ENCODE measurements at places on chromosomes 2 and 18.

GRCh38 chr2:95049683-95049955, 24.1 kb downstream of the MAL start:
- H3K27me3 ChIP-seq: peaks cover 1% of the 10 kb centered on the region
- H3K27ac ChIP-seq: no peak overlapping the region
- H3K36me3 ChIP-seq: no peaks in the 10 kb centered on the region
- DNase-seq: no peak
- H3K4me1 ChIP-seq: no peaks in the 10 kb centered on the region
- H3K4me3 ChIP-seq: no peak overlapping the region

DNA sequence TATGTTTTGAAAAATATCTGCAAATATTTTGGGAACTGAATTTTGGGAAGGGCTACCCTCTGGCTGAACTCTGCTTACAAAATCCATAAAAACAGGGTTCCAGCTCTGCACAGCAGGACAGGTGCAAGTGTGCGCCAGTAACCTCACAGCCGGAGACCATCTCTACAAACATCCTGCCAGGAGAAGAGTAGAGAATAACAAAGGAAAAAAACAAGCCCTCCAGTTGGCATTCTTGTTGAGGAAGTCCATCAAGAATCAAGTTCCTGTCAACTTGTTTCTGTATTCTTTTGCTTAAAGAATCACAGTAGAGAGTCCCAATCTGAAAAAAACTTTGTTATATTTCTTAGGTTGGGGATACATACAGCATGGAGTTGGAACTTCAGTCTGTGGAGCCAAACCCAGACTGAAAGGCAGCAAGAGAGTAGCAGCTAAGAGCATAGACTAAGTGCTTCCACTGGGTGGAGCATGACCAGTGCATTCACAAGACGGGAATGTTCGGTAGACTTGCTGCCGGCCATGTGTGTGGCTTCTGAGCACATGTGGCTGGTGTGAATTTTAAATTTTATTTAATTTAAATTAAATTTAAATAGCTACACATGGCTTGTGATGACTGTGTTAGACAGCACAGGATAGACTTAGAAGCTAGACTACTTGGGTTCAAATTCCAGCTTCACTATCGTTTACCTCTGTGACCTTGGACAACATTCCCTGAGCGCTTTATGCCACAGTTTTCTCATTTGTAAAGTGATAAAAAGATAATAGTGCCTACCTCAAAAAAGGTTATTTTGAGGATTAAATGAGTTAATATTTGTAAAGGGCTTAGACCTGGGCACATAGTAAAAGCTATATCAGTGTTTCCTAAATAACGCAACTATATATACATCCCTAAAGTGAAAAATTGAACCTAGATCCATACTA, 41.9 kb downstream of the SPTBN1 start:
- H3K4me1 ChIP-seq: no peaks in the 10 kb centered on the region
- no peak overlapping the region for H3K27ac ChIP-seq
- peak; percentile 38 for DNase-seq
- H3K4me3 ChIP-seq: no peak overlapping the region

GRCh38 chr18:80171054-80171872, 62.2 kb downstream of the ADNP2 start:
- no peaks in the 10 kb centered on the region for H3K4me1 ChIP-seq
- no peak overlapping the region for H3K4me3 ChIP-seq
- no peak overlapping the region for H3K27ac ChIP-seq
- no peaks in the 10 kb centered on the region for H3K27me3 ChIP-seq
- DNase-seq: no peak

DNA sequence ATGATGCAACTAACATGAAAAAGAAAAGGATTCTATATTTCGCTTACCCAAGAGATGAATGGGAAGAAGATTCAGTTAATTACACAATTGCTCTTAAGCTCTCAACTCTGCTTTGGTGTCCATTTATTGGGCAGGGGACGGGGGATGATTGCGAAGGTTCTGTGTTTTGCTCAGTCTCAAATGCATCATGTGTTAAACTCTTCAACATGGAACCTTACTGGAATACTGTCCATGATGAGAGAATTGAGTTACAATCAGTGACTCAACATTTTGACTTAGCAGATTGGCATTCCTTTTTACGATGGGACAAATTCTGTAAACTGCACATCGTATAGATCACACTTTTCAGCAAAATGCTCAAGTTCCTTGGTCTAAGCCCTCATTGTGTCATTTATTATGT, 135.6 kb downstream of the RBMS1 start:
- no peaks in the 10 kb centered on the region for H3K27me3 ChIP-seq
- H3K27ac ChIP-seq: no peak overlapping the region
- H3K4me1 ChIP-seq: no peaks in the 10 kb centered on the region
- no peak overlapping the region for H3K4me3 ChIP-seq
- no peaks in the 10 kb centered on the region for H3K36me3 ChIP-seq

- H3K27ac ChIP-seq: no peak overlapping the region
- H3K4me1 ChIP-seq: peaks cover 8% of the 10 kb centered on the region
- no peak overlapping the region for H3K4me3 ChIP-seq
- DNase-seq: no peak
- H3K36me3 ChIP-seq: no peaks in the 10 kb centered on the region
These were observed 8.9 kb downstream of the LAPTM4A start for GRCh38 chr2:20042531-20042930.

DNA sequence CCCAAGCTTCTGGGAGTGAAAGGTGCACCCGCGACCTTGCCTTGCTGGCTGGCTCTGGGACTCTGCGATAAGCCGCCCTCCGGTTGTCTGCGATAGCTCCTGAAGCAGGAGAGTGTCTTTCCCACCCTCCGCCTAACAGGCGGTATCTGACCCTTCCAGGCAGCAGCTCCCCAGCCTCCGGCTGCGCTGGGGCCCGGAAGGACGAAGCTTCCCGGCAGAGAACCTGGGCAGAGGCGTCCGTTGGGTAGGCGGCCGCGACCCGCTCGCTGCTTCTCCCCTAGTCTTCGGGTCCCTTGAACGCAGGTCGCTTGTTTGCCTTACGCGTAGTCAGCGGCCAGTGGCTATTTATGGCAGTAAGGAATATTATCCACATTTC, 446 bp upstream of the RHBDD1 start:
- H3K27me3 ChIP-seq: no peaks in the 10 kb centered on the region
- H3K4me1 ChIP-seq: peaks cover 12% of the 10 kb centered on the region
- peak overlapping the region; percentile 94 for H3K27ac ChIP-seq
- DNase-seq: peak; percentile 49
- peak overlapping the region; percentile 59 for H3K4me3 ChIP-seq

DNA sequence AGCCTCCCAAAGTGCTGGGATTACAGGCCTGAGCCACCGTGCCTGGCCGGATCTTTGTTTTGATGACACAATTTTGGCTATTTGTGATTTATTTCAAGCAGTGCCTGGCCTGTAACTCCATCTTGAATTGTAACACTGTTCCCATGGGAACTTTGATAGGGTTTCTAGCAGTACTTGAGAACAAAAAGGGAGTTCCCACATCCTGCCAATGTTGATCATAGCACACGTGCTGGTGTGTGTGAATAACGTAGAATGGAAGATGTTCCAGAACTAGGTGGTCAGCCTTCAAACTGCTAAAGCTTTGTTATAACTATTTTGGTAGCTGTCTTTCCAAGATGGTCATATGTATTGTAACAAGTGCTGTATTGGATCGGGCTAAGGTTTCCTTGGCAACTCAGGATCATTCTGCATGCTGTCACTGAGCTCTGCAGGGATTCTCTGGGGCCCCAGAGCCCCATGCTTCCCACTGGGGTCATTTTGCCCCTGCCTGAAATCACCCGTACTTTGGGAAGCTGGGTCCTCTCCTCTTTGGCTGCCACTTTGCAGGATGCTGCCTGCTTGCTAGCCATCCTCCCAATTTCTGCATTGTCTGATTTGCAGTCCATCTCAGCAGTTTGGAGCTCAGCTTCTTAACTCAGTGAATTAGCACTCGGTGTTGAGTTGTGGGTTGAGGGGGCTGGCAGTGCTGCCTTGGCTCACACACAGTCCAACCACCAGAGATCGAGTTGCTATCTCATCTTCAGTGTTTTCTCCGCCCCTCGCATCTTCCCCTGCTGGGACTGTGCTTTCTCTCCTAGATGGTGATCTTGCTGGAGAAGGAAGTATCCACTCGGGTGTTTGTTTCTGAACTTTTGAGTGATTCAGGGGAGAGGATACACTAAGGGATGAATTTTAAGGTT, 26.8 kb downstream of the SH3RF3 start:
- H3K27me3 ChIP-seq: no peaks in the 10 kb centered on the region
- no peak overlapping the region for H3K4me3 ChIP-seq
- no peak overlapping the region for H3K27ac ChIP-seq
- H3K4me1 ChIP-seq: no peaks in the 10 kb centered on the region

DNA sequence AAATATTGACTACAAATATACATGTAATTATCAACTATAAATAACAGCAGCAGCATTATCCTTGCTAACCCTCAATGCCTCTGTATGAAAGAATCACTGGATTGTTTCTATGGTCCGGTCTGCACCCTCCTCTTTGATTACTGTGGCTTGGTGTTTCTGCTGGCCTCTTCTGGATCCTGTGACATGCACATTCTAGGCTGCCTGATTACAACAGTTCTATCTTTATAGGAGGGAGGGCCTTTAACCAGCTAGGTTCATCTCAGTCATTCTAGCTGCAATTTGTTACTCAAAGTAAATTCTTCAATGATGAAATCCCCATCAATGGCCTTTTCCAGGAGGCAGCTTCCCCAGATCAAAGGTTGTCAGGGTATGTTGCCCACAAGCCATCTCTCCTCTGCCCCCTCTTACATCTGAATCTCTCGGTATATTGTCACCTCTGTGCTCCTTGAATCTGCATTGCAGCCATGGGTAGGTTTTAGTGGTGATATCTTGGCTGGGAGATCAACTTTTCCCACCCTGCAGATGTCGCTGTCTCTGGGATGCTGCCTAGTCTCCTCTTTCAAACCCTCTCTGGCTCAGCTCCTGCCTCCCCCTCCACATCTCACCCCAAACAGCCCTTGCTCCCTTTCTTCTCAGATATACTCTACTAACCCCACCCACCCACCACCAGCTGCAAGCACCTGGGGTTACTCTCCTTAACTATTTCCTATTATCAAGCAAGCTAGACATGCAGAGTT, 106.2 kb upstream of the BZW1 start:
- no peak overlapping the region for H3K4me3 ChIP-seq
- H3K4me1 ChIP-seq: no peaks in the 10 kb centered on the region
- DNase-seq: no peak
- H3K27ac ChIP-seq: no peak overlapping the region
- no peaks in the 10 kb centered on the region for H3K36me3 ChIP-seq
- no peaks in the 10 kb centered on the region for H3K27me3 ChIP-seq

DNA sequence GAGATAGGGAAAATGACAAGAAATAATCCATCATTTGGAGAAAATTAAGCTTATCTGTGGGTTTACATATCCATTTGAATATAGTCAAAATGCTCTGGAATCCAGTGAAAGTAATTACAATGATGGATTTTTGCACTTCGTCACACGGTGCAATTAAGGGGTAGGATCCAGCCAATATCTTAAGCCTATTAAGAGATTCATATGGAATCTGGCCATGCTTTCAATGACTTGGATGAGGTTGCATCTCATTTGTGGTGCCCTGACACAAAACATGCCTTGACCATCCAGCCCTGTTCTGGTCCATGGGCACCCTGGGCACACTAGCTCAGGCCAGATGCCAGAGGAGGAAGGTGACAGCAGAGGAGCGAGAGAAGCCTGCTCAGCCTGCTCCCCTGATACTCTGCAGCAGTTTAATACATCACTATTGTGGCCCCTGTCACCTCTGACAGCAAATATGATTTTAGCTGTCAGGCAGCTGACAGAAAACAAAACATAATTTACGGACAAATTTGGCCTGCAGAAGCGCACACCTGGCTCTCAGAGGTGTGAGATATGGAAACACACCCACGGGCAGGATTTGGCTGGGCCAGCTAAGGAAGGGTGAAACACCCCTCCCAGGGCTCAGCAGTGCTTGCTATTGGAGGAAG, 94.1 kb upstream of the ST8SIA3 start:
- no peak for DNase-seq
- no peaks in the 10 kb centered on the region for H3K4me1 ChIP-seq
- H3K4me3 ChIP-seq: no peak overlapping the region
- H3K27me3 ChIP-seq: no peaks in the 10 kb centered on the region
- H3K36me3 ChIP-seq: no peaks in the 10 kb centered on the region

Measured in Caco-2 (cell line).